ENCODE measurements at places on chromosomes 5 and 9.

DNA sequence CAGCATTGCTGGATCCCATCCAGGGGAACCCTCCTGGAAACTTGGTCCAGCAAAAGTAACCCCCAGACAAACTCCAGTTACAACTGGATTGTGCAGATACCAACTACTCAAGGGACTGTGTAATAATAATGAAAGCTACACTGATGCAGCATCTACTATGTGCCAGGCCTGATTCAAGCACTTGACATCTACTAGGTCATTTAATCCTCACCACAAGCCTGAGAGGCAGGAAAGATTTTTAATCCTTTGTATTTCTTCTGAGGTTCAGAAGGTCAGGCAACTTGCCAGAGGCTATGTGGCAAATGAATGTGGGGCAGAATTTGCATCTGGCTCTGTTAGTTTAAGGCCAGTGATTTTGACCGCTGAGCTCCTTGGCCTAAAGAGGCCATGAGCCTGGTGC, 29.5 kb upstream of the FOXI1 start:
- DNase-seq = no peak

GRCh38 chr5:60274747-60275146, 381.2 kb upstream of the PDE4D start:
- DNase-seq = no peak

- DNase-seq = no peak
These were observed 221.6 kb downstream of the ACTL7B start for GRCh38 chr9:108634204-108634603.

GRCh38 chr9:3296536-3296935, 229.3 kb downstream of the RFX3 start:
- DNase-seq = no peak

DNA sequence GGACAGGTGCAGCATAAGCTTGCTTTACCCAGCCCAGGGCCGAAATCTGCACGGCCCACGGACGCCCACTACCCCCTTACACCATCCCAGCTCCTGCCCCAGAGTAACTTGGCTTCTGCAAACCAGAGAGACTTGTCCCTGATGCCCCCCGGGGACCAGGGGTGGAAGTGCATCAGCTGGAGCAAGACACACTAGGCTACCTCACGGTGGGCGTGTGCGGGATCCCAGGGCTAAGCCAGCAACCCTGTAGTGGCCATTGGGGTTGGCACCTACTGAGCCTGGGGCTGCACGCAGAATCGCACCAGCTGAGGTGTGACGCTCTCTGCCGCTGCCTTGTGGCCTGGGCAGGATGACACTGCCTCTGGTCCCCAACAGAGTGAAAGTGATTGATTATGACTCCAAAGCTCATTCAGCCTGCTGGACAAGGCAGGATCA, 6.1 kb upstream of the ZNF79 start:
- DNase-seq = peak; percentile 30

DNA sequence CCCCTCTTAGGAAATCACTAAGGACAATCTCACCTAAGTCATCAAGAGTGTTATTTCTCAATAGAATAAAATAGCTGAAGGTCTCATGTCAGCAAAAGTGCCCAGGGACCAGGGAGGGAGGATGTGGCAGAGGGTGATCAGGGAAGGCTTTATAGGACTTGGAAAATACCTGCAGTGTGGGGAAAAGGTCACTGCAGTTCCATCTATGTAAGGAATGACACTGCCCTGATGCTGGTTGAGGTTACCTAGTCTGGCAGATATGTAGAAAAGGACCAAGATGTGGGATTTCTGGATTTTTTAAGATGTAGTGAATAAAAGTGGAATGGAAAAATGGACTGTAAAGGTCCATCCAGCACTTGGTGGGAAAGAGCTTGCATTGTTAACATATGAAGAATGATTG, 18.3 kb downstream of the PRDM9 start:
- no peak for DNase-seq

- no peak for DNase-seq
These were observed 82.6 kb downstream of the MRPS27 start for GRCh38 chr5:72237415-72237814.

DNA sequence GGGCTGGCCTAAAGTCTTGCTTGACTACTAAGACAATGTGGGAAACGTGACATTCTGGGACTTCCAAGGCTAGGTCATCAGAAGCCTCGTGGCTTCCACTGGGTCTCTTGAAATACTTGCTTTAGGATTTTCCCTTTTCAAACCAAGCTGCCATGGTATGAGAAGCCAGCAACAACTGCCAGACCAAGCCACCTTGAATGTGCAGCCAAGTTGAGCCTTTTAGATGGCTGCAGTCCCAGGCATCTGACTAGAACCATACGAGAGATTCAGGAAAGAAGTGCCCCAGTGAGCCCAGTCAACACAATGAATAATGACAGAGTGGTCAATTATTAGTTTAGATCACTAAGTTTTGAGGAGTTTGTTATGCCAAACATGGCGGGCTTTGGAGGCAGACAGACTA, 143.3 kb downstream of the SLF1 start:
- DNase-seq = no peak
